Activated CD4-positive, alpha-beta T cell treated with anti-CD3 and anti-CD28 coated beads, Interleukin-2, amount 10 ng/mL, durations not matched to agents 7 days and 5 days (primary cell): ENCODE measurements at places on chromosomes 6 and 20.

DNA sequence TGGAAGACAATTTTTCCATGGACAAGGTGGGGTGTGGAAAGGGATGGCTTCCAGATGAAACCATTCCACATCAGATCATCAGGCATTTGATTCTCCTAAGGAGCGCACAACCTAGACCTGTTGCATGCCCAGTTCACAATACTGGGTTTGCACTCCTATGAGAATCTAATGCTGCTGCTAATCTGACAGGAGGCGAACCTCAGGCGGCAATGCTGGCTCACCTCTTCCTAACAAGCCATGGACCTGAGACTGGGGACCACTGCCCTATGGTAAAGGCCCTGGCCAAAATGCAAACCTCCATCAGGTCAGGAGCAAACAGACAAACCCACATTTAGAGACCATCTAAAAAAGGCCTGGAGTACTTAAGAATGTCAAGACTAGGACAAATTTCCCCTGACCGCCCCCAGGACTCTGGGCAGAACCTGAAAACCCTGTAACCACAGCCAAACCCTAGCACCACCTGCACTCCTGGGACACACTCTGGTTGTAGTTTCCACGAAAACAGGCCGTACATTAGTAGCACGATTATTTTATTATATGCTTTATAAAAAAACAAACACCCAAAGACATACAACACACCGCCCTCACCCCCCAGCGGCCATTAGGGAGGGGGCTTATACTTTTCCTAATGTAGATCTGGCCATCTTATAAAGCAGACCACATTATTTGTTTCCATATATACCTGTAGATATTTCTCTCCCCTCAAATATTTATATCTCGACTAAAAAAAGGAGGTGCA, 27.3 kb downstream of the SNX5 start:
- no peak overlapping the region for H3K4me3 ChIP-seq
- DNase-seq: no peak
- no peak overlapping the region for H3K27ac ChIP-seq
- H3K4me1 ChIP-seq: peaks cover 25% of the 10 kb centered on the region
- H3K36me3 ChIP-seq: peaks cover 40% of the 10 kb centered on the region

DNA sequence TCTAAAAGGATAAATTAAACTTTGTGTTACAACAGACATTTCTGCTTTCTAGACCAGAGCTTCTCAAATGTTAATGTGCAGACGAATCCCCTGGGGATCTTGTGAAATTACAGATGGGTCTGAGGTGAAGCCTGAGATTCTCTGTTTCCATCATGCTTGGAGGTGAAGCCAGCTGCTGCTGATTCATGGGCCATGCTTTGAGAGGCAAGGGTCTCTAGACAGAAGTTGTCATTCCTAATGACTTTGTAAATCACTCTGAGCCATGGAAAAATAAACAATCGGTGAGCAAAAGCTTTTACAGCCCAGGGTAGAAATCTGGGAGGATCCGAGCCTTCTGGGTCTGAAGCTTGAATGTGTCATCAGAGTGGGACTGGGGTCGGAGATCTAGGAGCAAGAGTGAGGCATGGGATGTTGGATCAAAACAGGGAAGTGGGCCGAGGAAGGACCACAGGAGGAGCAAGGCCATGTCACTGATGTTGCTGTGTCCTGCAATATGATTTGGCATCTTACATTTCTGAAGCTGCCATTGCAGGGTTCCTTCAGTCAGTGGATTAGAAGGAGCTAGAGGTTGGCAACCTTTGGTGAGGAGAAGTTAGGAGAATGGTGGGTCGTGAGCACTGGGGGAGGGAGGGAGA, 77.3 kb downstream of the TRMT11 start:
- no peak for DNase-seq
- H3K27me3 ChIP-seq: no peaks in the 10 kb centered on the region
- no peaks in the 10 kb centered on the region for H3K36me3 ChIP-seq
- no peak overlapping the region for H3K4me3 ChIP-seq
- no peak overlapping the region for H3K27ac ChIP-seq

- H3K4me1 ChIP-seq: peaks cover 47% of the 10 kb centered on the region
- no peak for DNase-seq
- peaks cover 49% of the 10 kb centered on the region for H3K36me3 ChIP-seq
- H3K27me3 ChIP-seq: no peaks in the 10 kb centered on the region
Measured at GRCh38 chr6:158684745-158685324, 35.0 kb downstream of the SYTL3 start.

GRCh38 chr20:12969071-12969669, 39.6 kb upstream of the SPTLC3 start:
- DNase-seq: no peak
- H3K27ac ChIP-seq: no peak overlapping the region
- H3K27me3 ChIP-seq: peaks cover 3% of the 10 kb centered on the region

- H3K4me1 ChIP-seq: no peaks in the 10 kb centered on the region
- H3K27me3 ChIP-seq: peaks cover 20% of the 10 kb centered on the region
- no peak for DNase-seq
- no peak overlapping the region for H3K27ac ChIP-seq
- H3K36me3 ChIP-seq: no peaks in the 10 kb centered on the region
Measured at GRCh38 chr6:125203395-125203794, 49.8 kb downstream of the TPD52L1 start.

DNA sequence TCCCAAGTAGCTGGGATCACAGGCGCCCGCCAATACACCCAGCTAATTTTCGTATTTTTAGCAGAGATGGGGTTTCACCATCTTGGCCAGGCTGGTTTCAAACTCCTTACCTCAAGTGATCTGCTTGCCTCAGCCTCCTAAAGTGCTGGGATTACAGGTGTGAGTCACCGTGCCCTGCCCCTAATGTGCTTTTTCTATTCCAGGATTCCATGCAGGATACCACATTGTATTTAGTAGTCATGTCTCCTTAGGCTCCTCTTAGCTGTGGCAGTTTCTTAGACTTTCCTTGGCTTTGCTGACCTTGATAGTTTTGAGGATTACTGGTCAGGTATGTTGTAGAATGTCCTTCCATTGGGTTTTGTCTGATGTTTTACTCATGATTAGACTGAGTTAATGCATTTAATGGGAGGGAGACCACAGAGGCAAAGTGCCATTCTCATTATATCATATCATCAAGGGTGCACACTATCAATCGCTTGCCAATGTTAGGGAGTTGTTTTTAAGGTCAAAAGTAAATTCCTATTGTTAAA, 39.6 kb upstream of the TNFAIP3 start:
- peaks cover 74% of the 10 kb centered on the region for H3K4me1 ChIP-seq
- no peak overlapping the region for H3K4me3 ChIP-seq
- no peak for DNase-seq
- peak overlapping the region; percentile 39 for H3K27ac ChIP-seq
- H3K36me3 ChIP-seq: peaks cover 15% of the 10 kb centered on the region
